Right cardiac atrium (tissue), 5 donors: ENCODE measurements at places on chromosomes 7 and 10. TPM values are rescaled to one million over a fixed set of nuclear protein-coding genes. Genes with fewer than 3 reads are reported as not detected.

ZNF804B gene
- polyA plus RNA-seq: 0.02 TPM

FBXL13 gene
- 0.07 TPM for polyA plus RNA-seq

LIPF gene
- polyA plus RNA-seq: 0.57 TPM

CNNM1 gene
- 0.20 TPM for polyA plus RNA-seq

COPS6 gene
- 131 TPM for polyA plus RNA-seq

TAS2R4 gene
- 0.27 TPM for polyA plus RNA-seq

GALNT17 gene
- 7.8 TPM for polyA plus RNA-seq

PROSER2 gene
- 0.72 TPM for polyA plus RNA-seq

KCNH2 gene
- 132 TPM for polyA plus RNA-seq

GPER1 gene
- polyA plus RNA-seq: 3.6 TPM
